Upper lobe of left lung (tissue), 6 donors: ENCODE measurements at places on chromosomes 1 and 21.

DNA sequence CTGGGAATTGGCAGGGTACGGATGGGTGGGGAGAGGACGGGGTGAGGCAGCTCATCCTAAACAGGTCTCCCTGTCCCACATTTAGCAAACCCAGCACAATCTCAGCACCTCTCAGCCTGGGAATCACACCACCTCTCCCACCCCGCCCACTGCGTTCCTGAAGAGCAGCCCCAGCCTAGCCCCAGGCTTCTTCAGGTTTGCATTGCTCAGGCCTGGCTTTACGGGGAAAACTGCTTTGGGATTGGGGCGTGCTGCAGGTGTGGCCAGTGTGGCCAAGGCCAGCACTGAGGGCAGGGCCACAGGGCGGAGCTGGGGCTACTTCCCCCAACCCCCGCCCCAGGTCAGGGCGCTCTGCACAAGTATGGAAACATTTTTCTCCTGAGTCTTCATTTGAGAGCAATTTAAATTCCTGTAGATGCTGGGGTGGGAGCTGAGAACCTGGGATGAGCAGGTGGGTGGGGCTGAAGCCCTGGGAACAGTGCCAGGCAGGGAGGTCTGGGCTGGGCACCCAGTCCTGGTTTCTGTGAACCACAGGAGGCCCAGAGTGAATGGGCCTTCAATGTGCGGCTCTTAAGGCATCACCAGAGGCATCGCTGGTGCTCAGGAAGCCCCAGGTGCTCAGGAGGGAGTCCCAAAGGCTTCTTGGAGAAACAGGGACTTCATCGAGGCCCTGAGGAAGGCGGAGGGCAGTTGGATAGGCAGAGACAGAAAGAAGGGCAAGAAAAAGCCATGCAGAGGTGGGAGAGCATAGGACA, 24.1 kb downstream of the TNNT2 start:
- peaks cover 10% of the 10 kb centered on the region for H3K4me1 ChIP-seq
- H3K36me3 ChIP-seq, result no peaks in the 10 kb centered on the region
- no peaks in the 10 kb centered on the region for H3K27me3 ChIP-seq
- H3K4me3 ChIP-seq, result no peak overlapping the region
- no peak for DNase-seq

DNA sequence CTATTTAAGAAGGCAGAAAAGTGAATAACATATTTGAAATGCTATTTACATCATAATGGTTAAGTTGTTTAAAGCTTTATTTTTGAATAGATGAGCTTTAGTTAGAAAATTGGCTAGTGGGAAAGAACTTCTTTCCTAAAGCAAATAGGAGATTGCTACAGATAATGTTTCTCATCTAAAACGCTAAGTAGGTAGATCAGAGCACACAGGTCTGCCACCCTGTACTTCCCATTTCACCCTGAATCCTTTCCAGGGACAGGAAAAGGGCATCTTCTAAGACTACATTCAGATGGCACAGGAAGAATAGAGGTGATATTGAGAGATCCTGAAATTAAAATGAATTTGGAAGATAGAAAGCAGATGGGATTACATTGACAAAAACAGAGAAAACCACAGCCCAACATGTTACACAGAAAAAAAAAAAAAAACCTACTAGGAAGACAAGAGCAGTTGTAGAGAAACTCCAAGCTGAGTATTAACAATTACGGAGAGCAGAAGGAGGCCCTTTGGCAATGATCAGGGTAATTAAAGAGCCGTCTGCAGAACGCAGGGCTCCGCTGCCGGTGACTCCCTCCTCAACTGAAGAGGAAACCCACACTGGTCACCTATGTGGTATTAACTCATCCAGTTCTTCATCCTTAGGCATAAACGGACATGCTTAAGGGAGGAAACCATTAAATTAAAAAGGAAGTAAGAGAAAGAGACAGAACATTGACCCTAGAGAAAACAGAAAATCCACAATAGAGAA, 53.6 kb upstream of the MAP10 start:
- H3K27ac ChIP-seq, result no peak overlapping the region
- H3K36me3 ChIP-seq, result no peaks in the 10 kb centered on the region
- H3K4me1 ChIP-seq, result no peaks in the 10 kb centered on the region

DNA sequence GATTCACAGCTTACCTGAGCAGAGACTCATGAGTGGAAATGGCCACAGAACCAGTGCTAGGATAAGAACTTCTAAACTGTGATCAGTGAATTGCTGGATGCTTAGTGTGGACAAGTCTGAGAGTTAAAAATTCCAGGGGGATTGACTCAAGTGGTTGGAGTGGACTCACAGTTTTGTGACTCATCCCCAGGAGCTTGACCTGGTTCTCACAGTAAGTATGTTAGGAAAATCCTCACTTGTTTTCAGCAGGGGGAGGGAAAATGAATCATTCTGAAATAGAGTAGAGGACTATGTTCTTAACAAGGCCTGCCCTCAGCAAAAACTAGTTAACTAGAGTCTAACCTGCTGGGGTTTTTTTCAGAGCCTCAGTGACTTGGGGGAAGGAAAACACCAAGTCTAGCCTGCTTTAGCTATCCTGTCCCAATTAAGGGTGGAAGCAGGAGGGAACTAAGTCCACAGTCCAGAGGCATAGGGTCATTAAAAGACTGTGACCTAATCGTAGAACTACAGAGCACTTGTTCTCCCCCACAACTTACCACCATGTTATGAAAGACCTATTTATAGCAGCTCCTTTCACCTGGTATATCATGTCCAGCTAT, 6.1 kb upstream of the CDC73 start:
- peaks cover 21% of the 10 kb centered on the region for H3K4me1 ChIP-seq
- H3K4me3 ChIP-seq, result no peak overlapping the region
- H3K36me3 ChIP-seq, result no peaks in the 10 kb centered on the region
- no peak overlapping the region for H3K27ac ChIP-seq
- DNase-seq, result peak; percentile 26

DNA sequence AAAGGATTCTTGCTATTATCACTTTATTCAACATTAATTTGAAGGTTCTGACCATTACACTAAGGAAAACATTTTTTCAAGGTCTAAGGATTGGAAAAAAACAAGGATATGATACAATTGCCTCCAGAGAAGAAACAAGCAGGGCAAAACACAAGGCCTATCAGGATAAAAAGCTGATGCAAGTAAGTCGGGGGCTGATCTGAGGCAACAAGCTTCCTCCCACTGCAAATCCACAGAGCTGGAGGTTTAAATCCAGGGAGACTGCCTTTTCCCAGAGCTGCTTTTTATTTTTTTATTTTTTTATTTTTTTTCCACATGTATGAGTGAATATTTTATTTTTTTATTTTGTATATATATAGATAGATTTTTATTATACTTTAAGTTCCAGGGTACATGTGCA, 19.4 kb upstream of the S100A2 start:
- no peak overlapping the region for H3K4me3 ChIP-seq
- no peak overlapping the region for H3K27ac ChIP-seq
- H3K36me3 ChIP-seq, result no peaks in the 10 kb centered on the region
- H3K27me3 ChIP-seq, result no peaks in the 10 kb centered on the region
- DNase-seq, result no peak

GRCh38 chr1:96346719-96347118, 374.9 kb upstream of the PTBP2 start:
- no peaks in the 10 kb centered on the region for H3K4me1 ChIP-seq
- no peak overlapping the region for H3K27ac ChIP-seq
- no peaks in the 10 kb centered on the region for H3K36me3 ChIP-seq
- DNase-seq, result no peak
- H3K4me3 ChIP-seq, result no peak overlapping the region

- no peaks in the 10 kb centered on the region for H3K36me3 ChIP-seq
- no peak overlapping the region for H3K4me3 ChIP-seq
- H3K27me3 ChIP-seq, result no peaks in the 10 kb centered on the region
- DNase-seq, result no peak
- H3K27ac ChIP-seq, result no peak overlapping the region
These were observed 29.6 kb downstream of the RAP1A start for GRCh38 chr1:111649227-111649626.

DNA sequence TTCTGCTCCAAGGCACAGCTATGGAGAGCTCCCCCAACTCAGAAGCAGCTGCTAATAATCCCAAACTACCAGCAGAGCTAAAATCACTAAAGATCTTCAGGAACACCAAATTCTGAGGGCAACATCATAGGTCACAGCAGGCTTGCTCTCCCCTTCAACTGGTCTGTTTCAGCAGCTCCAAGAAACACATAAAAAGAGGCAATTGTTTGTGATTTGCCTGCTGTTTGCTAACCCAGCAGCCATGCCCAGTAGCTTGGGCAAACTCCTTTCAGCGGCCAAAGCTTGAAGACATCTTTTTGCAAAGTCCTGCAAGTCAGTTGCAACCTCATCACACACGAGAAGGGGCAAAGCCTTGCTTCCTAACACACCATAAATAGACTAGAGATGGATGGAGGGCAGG, 8.9 kb downstream of the ERI3 start:
- no peak overlapping the region for H3K27ac ChIP-seq
- no peaks in the 10 kb centered on the region for H3K4me1 ChIP-seq
- no peaks in the 10 kb centered on the region for H3K27me3 ChIP-seq
- no peak for DNase-seq
- no peaks in the 10 kb centered on the region for H3K36me3 ChIP-seq
- H3K4me3 ChIP-seq, result no peak overlapping the region

- H3K4me3 ChIP-seq, result no peak overlapping the region
- no peak overlapping the region for H3K27ac ChIP-seq
- H3K4me1 ChIP-seq, result no peaks in the 10 kb centered on the region
- H3K36me3 ChIP-seq, result no peaks in the 10 kb centered on the region
- no peak for DNase-seq
These were observed 353.2 kb downstream of the PLPP3 start for GRCh38 chr1:56225964-56226815.

DNA sequence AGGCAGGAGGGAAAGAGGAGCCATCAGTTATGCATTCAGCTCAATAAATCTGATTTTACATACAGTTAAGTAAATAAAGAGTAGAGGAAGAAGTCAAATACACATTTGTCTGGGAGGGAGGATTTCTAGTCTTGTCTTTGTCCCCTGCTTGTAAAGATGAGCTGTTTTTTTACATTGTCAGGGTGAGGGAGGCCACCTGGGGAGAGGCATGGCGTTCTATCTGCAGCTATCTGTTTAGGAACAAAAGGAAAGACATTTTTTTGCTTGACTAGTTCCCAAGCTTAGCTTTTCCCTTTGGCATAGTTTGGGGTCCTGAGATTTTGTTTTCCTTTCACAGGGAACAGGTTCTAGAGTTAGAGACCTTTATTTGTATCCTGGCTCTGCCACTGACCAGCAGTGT, 14.9 kb downstream of the RAD54L start:
- no peaks in the 10 kb centered on the region for H3K4me1 ChIP-seq
- DNase-seq, result no peak
- H3K27ac ChIP-seq, result no peak overlapping the region
- H3K4me3 ChIP-seq, result no peak overlapping the region

DNA sequence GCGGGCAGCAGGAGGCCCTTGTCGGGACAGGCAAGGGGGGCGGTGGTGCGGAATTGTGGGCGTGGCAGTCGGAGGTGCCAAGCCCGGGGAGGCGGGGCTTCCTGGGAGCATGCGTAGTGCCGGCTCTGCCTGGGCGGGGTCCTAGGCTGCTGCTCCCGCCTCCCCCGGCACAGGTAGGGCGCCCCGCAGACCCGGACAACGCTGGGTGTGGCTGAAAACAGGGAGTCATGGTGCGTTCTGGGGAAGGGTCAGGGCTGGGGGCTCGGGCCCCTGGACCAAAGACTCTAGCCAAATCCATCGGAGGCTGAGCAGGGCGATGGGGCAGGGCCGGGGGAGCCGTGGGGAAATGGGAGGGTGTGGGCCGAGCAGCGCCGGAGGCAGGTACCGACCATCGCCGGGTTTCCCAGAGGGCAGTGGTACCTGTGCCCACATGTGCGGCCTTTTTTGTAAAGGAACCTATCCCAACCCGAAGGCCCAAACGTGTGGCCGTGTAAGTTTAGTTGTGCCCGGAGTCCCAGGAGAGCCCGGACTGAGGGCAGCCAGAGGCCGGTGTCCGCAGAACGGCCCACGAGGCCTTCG, 231.9 kb downstream of the SDCCAG8 start:
- H3K27ac ChIP-seq, result no peak overlapping the region
- no peak overlapping the region for H3K4me3 ChIP-seq
- H3K27me3 ChIP-seq, result no peaks in the 10 kb centered on the region
- peak; percentile 88 for DNase-seq
- peaks cover 8% of the 10 kb centered on the region for H3K4me1 ChIP-seq
- peaks cover 21% of the 10 kb centered on the region for H3K36me3 ChIP-seq

DNA sequence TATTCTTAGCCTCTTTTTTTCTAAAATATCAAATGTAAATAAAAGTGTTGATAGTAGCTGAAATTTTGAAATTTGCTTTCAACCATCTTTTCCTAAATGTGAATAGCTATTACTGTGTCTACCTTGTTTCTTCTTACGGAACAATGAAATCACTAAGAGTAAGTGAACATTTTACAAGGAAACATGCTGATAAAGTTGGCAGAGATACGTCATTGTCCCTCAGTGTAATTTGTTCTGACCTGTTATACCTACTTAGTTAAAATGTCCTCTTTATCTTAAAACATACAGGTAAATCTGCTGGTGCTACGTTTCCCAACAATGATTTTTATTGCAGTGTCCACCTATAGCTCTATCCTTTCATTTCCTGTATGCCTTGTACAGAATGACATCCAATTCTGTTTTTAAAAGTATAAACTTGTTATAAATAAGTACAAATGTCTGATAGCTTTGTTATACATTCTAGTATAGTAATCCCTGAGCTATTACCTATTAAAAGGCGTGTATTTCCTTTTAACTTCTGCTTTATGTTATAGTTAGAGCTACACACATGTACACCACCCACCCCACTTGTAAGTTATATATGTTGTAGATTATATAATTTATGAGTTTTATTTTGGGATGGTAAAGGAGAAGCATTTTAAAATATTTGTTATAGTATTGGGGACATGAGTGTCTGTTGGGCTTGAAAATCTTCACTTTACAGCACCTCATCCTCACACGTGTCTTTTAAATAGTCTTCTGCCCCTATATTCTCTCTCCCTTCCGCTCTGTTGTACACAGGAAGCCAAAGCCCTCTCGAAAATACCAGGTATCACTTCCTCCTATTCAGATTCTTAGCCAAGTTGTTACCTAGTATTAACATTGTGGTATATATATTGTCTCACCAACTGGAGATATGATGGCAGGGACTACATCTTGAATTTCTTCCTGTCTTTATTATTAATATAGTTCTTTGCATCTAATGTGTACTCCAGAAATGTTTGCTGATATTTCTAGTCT, 25.2 kb downstream of the LAMC1 start:
- no peak overlapping the region for H3K4me3 ChIP-seq
- H3K36me3 ChIP-seq, result no peaks in the 10 kb centered on the region
- H3K27ac ChIP-seq, result no peak overlapping the region

DNA sequence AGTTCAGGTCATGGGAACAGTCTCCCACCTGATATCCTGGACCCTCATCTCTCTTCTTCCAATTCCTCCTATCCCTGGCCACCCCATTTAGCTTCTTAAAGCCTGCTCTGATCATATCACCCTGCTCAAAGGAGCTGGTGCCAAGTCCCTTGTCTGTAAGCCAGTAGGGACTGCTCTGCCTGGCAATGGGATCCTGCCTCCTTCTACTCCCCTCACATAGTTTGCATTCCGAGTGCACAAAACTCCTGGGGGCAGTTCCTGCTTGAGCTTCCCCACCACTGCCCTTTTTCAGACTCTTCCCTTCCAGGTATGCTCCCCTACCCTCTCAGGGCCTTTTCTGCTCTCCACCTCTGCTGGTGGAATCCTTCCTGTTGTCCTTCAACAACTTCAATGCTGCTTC, 48.1 kb downstream of the NGF start:
- H3K4me1 ChIP-seq, result no peaks in the 10 kb centered on the region
- H3K27ac ChIP-seq, result no peak overlapping the region
- DNase-seq, result no peak
- H3K36me3 ChIP-seq, result no peaks in the 10 kb centered on the region
- H3K4me3 ChIP-seq, result no peak overlapping the region
- no peaks in the 10 kb centered on the region for H3K27me3 ChIP-seq
